Myocyte (in vitro differentiated cells): ENCODE measurements at places on chromosomes 6 and 20. TPM values are rescaled to one million over a fixed set of nuclear protein-coding genes. Genes with fewer than 3 reads are reported as not detected.

DNA sequence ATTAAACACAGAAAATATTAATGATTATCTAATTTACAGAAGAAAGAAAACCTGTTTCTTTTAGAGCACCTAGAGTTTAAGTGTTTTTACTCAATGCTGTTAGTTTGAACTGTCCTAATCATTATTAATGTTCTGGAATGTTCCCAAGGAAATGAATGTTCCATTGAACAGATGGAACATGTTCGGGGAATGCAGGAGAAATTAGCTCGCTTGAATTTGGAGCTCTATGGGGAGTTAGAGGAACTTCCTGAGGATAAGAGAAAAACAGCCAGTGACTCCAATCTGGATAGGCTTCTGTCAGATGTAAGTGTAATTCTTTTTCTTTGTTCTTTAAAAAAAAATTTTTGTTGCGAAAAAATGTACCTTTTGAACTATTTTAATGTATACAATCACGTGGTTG lies 10.8 kb upstream of the ECT2L start:
- DNase-seq, result no peak

- no peak for DNase-seq
Measured at GRCh38 chr6:795046-795685, 102.2 kb upstream of the EXOC2 start.

GRCh38 chr6:75694406-75694805 lies 54.6 kb upstream of the MYO6 start:
- no peak for DNase-seq

Gene VGLL2
- 5.7 and 24.4 TPM in 2 replicates for total RNA-seq
